ENCODE measurements at places on chromosomes 2 and 18.

GRCh38 chr2:239978411-239978810 lies 46.7 kb downstream of the NDUFA10 start:
- peak; percentile 68 for DNase-seq

- no peak for DNase-seq
Measured at GRCh38 chr2:207067473-207067872, 98.3 kb downstream of the KLF7 start.

GRCh38 chr2:33354981-33355380 lies 121.5 kb upstream of the RASGRP3 start:
- no peak for DNase-seq

- no peak for DNase-seq
Measured at GRCh38 chr2:83899271-83899670, 559.8 kb downstream of the SUCLG1 start.

DNA sequence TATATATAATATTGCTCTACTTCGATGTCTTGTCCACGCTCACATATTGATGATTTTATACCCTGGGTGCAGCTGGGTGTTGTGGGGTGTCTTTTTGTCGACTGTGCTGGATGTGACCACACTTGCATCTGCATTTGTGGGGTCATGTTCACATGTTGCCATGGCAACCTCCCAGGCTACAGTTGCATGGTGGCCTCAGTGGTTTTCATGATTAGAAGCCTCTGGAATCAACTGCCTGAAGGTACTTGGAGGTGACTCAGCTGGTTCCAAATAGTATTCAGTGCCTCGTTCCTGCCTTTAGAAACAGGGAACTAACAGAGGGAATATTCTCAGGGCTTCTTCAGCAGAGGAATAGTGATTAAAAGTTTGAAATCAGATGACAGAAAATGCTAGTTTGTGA lies 166.3 kb upstream of the NYAP2 start:
- DNase-seq, result no peak

DNA sequence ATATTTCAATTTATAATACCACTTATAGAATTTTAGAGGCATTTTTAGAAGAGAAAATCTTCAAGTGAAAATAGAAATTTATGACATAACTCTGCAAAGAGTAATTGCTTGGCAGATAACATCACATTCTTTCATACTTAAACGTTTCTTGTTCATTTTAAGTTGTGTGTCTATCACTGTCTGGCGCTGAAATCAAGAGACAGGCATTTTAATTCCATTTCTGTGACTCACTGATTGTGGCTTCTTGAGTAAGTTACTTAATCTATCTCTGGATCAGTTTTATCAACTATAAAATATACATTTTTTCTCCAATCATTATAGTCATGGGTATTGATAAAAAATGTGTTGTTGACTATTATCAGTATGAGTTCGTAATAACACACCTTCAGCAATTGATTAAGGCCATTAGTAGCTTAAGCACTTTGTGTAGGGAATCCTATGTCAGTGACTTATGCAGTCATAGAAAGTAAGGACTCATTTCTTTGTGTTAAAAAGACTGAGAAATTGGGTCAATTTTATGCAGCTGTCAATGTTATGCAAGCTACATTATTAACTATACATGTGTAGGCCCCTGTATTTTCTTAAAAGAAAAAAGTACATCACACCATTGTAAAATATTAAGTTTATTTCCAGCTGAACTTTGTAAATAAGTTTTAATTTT lies 497.3 kb downstream of the CCDC85A start:
- no peak for DNase-seq

GRCh38 chr2:56167616-56168562 lies 15.9 kb upstream of the CCDC85A start:
- DNase-seq, result no peak

DNA sequence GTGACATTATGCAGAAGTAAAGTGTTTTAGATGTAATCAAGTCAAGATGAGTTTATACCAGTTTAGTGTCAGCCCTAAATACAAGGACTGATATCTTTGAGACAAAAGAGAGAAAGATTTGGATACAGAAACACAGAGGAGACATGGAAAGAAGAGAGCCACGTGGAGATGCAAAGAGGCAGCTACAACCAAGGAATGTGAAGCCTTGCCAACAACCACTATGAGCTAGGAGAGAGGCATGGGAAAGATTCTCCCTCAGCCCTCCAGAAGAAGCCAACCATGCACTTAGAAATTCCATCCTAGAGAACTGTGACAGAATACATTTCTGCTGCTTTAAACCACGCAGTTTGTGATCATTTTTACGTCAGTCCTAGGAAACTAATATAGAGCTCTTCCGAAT lies 217.2 kb downstream of the DOK6 start:
- DNase-seq, result no peak

GRCh38 chr2:164890544-164890943 lies 48.9 kb upstream of the COBLL1 start:
- no peak for DNase-seq

- DNase-seq, result no peak
Measured at GRCh38 chr2:109058191-109058632, 69.2 kb upstream of the EDAR start.

- no peak for DNase-seq
Measured at GRCh38 chr2:71681626-71682025, 228.3 kb downstream of the DYSF start.

- DNase-seq, result no peak
Measured at GRCh38 chr2:43520919-43521318, 74.9 kb downstream of the THADA start.

DNA sequence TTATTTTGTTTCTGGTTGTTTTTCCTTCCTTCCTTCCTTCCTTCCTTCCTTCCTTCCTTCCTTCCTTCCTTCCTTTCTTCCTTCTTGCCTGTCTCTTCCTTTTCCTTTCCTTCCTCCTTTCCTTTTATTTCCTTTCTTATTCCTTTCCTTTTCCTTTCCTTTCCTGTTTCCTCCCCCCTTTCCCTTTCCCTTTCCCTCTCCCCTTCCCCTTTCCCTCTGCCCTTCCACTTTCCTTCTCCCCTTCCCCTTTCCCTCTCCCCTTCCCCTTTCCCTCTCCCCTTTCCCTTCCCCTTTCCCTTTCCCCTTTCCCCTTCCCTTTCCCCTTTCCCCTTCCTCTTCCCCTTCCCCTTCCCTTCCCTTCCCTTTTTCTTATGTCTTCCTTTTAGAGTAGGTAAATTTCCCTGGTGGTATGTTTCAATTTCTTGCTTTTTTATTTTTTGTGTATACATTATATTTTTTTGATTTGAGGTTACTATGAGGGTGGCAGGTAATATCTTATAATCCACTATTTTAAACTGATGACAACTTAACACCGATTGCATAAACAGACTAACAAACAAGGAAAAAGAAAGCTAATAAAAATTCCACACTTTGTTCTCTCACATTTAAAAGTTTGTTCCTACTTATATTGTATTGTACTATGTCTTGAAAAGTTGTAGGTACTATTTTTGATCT lies 311.0 kb upstream of the FSHR start:
- no peak for DNase-seq

GRCh38 chr2:214881647-214882202 lies 72.2 kb upstream of the BARD1 start:
- DNase-seq, result no peak

DNA sequence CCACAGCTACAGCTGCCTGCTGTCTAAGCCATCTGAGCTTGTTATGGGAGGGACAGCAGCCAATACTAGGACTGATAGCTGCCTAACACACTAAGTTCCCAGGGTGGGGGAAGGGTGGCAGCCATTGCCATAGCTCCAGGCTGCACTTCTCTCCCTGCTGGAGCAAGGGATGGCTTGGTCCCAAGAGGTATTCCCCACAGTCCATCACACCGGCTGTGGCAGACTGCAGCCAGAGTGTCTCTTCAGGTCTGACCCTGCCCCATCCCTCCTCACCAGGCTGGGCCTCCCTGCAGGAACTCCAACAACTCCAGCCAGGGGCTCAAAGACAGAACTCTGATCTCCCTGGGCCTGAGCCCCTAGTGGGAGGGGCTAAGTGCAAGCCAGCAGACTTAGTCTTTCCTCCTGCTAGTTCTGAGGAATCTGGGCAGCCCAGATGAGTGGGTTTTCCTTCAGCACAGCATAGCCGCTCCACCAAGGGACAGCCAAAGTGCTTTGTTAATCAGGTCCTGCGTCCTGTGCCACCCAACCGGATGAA lies 632.1 kb downstream of the SOCS6 start:
- no peak for DNase-seq

GRCh38 chr2:133484784-133485183 lies 83.5 kb downstream of the NCKAP5 start:
- no peak for DNase-seq

GRCh38 chr2:129273266-129274037 lies 706.0 kb upstream of the RAB6C start:
- DNase-seq, result no peak

DNA sequence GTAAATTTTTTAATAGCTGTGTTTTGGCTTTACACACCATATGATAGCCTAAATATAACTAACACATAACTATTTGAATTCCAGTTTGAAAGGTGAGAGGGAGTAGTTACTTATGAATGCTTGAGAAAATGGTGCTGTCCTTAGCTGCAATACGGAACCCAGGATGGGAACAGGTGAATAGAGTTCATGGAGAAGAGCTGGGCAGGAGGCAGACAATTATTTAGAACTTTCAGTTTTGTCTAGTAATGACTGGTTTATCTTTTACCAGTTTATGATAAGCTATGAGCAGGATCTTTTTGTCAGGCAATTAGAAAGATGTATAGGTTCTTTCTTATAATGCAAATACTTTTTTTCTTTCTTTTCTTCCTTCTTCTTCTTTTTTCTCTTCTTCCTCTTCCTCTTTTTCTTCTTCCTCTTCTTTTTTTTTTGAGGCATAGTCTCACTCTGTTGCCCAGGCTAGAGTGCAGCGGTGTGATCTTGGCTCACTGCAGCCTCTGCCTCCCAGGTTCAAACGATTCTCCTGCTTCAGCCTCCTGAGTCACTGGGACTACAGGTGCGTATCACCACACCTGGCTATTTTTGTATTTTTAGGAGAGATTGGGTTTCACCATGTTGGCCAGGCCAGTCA lies 25.9 kb downstream of the UBR3 start:
- DNase-seq, result no peak

GRCh38 chr18:27057519-27058234 lies 127.4 kb downstream of the CHST9 start:
- DNase-seq, result no peak

GRCh38 chr2:67922080-67922785 lies 140.6 kb downstream of the C1D start:
- DNase-seq, result no peak

DNA sequence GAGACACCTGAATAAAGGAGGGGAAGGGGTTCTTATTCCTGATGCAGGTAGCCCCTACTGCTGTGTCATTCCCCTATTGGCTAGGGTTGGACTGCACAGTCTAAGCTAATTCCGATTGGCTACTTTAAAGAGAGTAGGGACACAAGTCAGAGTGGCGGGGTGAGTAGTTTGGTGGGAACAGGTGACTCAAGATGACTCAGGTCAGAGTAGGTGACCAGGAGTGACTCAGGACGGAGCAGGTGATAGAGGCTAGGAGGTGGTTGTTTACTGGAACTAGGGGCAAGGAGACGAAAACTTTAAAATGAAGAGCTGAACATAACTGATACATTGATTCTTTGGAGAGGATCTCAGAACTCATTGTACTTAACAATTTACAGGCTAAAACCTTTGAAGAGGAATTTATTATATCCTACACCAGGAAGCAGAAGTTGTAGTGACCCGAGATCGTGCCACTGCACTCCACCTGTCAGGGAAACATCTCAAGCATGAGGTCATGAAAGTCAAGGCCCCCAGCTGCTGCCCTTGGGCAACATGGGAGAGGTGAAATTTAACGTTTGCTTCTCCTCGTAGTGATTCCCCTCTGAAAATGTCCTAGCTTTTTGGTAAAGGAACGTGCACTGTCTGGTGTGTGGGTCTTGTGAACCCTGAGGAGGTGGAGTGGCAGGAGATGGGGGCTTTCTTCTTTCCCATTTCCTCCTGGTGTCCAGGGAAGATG lies 4.5 kb upstream of the CYP27A1 start:
- no peak for DNase-seq

GRCh38 chr2:20196657-20197161 lies 28.2 kb downstream of the SDC1 start:
- no peak for DNase-seq

DNA sequence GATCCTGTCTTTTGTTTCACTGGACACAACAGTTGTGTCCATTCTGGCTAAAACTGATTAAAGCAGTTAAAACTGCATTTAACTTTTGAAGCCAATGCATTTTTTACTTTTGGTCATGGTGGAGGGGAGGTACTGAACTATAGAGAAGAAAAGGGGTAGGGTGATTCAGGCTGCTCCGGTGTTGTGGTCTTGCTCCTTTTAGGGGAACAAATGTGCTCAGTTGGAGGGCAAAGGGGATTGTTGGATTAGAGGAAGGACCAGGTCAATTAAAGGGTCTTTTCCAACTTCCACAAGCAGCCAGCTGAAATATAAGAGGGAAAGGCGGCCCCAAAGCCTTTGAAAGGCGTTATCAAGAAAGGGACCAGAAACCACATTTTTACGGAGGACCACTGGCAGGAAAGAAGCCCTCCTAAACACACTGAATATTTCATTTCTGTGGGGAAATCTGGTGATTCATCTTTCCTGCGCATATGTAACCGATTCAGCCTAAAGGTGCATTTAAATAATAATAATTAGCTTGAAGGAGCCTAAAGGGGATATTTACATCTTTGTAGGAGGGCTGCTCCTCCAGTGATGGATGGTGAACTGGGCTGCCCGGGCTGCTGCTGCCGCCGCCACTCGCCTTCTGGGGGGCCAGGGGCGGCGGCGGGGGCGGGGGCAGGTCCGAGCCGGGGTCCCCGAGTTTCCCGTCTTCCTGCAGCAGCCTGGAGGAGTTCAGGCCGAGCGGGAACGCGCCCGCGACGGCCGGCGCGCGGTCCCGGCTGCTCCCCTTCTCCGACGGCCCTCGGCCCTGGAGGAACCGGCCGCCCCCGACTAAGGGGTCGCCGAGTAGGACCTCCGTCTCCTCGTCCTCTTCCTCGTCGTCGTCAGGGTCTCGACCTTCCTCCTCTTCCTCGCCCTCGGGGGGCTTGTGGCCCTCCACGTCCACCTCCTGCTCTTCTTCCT lies 5.2 kb downstream of the SKOR2 start:
- no peak for DNase-seq

GRCh38 chr2:211864328-211864727 lies 674.3 kb downstream of the ERBB4 start:
- no peak for DNase-seq

DNA sequence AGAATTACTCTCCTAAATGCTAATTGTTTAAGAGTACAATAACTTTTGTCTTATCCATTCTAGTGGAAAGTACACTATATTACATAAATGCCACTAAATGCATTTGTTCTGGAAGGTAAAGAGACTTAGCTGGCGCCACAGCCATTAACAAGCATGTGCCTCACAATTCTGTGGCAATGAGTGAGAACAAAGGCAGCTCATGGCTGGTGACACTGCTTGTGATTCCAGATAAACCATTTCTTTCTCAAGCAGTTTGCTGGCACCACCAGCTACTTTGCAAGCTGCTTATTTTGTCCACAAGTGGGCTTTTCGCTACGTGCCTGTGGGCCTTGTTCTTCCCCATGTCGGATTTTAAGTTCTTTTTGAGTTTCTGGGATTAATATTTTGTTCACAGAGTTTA lies 147.6 kb upstream of the SMAD7 start:
- DNase-seq, result no peak

- no peak for DNase-seq
Measured at GRCh38 chr2:224272237-224272910, 129.5 kb downstream of the FAM124B start.

- DNase-seq, result peak; percentile 60
Measured at GRCh38 chr2:203656522-203657287, 49.7 kb upstream of the CD28 start.
